ENCODE measurements at places on chromosomes 4 and X.

DNA sequence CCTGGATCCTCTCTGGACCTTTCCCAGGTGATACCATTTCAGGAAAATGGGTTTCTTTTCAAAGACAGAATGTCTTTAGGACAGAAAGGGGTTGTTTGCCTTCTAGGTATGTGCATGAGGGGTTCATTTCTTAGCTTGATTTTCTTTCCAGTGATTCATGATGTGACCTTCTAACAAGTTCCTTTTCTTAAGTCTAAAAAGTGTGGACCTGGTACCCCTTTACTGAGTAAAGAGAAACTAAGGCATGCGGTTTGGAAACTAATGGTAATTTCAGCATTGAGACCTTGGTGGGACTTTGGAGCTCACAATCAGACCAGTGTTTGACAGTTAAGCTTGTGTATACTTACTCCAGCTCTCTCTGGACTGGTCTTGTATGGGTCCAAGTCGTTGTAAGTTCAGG lies 8.7 kb downstream of the ENOPH1 start:
- DNase-seq, result no peak

GRCh38 chrX:93874554-93874953 lies 200.5 kb downstream of the FAM133A start:
- no peak for DNase-seq

DNA sequence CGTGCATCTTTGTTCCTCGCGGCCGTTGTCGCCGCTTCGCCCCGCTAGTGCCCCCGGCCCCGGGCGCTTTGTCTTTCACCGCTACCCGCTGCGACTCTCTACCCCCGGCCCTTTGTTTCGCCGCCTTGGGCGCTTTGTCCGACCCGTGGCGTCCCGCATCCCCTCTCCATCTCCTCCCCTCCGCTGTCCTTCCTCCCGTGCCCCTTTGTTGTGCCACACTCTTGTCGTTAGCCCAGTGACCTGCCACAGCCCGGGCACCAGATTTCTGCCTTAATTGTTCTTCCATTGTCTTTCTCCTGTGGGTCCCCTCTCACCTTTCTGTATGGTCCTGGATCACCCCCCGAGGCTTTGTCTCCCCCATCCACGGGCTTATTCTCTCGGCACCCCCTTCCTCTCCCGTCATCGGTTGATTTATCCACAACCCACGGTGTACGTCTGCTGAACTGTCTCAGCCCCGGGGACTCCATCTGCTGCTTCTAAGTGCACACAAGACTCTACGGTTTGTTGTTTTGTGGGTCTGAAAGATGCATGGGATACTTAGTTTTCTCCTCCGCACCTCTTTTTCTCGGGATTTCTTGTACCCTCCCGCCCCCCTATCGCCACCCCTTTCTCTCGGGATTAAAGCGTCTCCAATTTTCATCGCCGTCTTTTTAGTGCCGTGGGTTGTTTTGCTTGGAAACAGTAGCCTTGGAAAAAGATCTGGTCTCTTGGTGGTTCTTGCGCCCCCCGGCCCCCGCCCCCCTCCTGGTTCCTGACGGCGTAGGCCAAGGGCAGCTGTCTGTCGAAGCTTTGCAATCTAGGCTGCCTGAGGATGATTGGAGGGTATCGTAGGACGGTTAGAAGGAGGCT lies 783 bp downstream of the RBPJ start:
- peak; percentile 25 for DNase-seq

- no peak for DNase-seq
These were observed 13.7 kb upstream of the SMIM20 start for GRCh38 chr4:25900310-25900709.

GRCh38 chr4:156983366-156983765 lies 11.8 kb upstream of the PDGFC start:
- no peak for DNase-seq

GRCh38 chr4:102430461-102430910 lies 70.7 kb upstream of the NFKB1 start:
- DNase-seq, result no peak

DNA sequence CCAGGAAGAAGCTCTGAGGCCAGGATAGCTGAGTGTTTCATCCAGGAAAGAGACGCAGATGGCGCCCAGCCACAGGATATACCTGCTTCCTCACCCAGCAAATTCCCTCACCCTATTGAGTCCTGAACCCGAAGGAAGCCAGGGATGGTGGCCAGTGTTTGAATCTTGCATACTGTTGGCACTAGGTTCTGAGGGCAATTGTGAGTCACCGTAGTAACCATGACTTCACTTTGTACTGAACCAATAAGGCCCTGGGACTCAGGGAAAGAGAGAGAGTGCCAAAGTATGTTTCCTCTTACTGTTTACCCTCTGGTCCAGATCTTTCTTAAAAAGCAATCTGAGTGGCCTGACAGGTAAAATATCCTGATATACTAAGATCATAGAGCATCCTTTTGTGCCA lies 25.6 kb upstream of the SMIM10L2A start:
- no peak for DNase-seq

DNA sequence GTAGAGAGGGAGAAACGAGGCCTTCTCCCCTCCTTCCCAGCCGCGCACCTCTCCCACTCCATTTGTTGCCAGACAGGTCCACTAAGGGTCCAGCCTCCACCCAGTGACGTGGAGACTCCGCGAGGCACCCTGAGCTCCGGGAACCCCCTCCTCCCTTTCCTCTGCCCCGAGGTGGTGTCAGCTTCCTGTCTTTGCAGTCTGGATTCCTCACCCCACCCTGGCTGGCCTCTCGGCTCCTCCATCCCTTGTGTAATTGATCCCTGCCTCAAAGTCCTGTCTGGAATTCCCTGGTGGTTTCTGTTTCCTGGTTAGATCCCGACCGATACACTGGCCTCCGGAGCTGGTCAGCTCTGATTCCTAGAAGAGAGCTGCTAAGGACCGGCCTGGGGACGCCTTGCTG lies 105.9 kb upstream of the SCOC start:
- DNase-seq, result no peak

DNA sequence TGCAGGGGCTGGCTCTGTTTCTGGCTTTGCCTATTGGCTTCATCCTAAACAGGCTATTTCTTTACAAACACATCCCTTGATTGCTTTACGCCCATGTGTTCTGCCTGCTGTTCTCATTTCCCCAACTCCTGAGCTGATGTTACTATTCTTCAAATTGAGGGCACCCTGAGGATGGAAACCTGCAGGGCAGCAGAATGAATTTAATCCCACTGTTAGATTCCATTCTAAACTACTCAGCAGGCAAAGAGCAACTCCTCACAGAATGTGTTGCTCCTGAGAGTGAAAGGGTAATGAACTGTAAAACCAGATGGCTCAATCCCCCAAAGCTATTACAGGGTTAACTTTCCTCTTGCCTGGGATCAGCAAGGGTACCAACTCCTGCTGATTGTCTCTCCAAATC lies 75.7 kb downstream of the ANKRD50 start:
- DNase-seq, result peak; percentile 63

All from NCI-H524 (cell line).